ENCODE measurements at places on chromosomes 12 and 14.
A peak's percentile ranks its signal among the peaks of the same experiment; 100 is the strongest.

DNA sequence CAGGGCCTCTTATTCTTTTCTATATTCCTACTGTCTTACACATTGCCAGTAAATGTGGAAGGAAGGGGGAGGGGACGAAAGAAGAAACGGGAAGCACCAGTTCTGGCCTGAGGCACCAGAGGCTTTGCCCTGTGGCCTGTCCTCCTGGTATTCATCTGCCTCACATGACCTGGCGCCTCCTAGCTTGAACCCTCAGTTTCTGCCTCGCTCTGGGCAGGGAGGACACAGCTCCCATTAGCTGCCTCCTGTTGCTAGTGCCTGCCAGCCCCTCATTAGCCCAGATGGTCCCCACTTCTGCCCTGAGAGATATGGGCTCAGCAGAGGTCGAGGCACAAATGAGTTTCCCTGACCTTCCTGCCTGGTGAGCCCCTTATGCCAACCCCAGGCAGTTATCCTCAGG, 3.0 kb upstream of the PLEKHG6 start:
- no peak for DNase-seq

GRCh38 chr14:104558231-104559027, 21.1 kb upstream of the C14orf180 start:
- DNase-seq, result no peak

GRCh38 chr12:79326222-79326621, 364.5 kb downstream of the PAWR start:
- DNase-seq, result no peak

DNA sequence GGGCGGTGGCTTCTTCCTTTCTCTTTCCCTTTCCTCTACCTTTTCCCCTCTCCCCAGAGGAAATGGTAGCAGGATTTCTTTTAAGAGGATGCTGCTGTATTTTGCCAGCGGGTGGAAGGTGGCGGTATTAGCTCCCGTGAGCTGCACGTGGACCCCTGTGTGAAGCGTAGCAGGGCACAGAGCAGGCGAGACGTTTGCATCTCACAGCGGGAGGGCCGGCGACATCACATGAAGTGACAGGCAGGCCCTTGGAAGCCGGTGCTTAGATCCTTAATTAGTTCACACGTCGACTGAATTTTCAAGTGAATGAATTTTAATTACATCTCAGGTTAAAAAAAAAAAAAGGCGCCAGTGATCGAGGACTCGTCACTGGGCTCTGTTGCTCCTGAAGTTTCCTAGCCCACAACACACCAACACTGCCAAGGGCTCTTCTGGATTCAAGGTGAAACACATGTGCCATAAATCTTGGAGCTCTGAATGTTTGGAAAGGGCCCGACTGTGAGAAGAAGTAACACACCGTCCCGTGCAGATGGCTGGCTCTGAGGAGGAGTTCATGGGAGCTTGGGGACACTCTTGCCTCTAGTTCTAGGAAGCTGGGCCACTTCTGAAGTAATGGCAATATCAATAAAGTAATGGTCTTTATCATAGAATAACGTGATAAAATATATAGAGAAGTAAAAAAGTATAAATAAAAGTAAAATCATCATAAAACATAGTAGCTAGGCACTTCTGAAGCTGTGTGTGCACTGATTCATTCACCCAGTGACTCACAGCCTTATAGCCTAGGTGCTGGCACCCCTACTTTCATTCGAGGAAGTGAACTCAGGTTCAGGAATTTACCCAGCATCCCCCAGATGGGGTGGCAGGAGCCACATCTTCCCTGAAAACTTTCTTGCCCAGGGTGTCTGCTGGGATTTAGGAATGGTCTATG, 75.3 kb downstream of the AACS start:
- no peak for DNase-seq

GRCh38 chr12:104756901-104757300, 201.2 kb downstream of the SLC41A2 start:
- DNase-seq, result no peak

- no peak for DNase-seq
Observed at GRCh38 chr14:20460458-20461224, 593 bp downstream of the PIP4P1 start.

DNA sequence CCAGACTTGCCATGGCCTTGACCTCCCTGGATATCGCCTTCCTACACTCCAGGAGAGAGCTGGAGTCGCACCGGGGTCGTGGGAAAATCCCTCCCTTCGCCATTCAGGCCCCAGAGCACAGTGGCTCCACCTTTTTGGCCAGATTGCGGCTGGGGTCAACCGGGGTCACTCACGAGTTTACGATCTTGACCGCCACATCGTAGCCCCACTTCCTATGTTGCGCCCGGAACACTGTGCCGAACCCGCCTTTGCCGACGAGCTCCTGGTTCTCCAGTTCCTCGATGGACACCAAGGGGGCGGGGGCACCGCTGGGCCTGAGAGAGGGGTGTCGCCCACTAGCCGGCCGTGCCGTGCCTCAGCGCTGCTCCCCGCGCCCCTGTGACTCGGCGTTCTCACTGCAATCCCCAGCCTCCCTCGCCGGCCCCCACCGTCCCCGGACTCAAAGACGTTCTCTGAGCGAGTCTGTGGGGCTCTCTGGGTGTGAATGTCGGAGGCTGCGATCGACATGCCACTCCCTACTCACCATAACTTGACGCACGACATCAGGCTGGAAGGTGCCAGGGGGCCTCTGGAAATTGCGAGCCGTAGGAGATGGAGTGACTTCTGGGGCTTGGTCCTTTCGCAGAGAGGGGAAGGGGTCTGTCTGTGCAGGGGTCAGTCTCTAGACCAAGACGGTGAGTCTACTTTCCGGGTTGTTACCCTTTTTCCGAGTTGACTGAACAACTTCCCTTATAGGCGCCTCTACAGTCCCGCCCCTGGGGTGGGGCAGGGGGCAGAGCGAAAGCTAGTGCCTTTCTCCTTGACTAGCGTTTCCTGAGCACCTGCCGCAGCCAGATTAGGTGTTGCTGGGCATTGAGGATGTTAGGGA, at the start of gene RIPK3:
Gene RIPK3 (minus strand): TSS at position 708 of the 868 bp plus-strand sequence. CDS start 165 bp downstream, at position 543.
- peak; percentile 53 for DNase-seq

- DNase-seq, result no peak
Observed at GRCh38 chr14:98633380-98633779, 638.6 kb downstream of the BCL11B start.

- peak; percentile 79 for DNase-seq
Observed at GRCh38 chr12:55930771-55931316, at the start of gene DGKA. Gene DGKA, plus strand, starts transcription at chr12:55931162. Its CDS starts 5,342 bp downstream, at chr12:55936504.

DNA sequence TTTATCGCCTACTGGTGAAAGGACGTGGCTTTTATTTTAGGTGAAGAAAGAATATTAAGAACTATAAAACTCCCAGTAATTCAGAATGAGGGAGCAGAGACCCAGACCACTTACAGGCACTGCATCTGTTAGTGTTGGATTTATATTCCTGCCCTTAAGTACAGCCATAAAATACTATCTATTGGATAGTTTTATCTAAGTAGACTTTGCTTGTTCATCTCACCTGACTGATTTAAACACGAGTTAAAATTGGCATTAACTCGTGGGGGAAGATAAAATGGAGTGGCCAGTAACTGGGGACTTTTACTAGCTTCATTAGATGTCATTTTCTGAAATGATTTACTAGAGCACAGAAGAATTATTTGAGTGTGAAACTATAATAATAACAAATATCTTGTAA, 1377.5 kb upstream of the TMEM132C start:
- DNase-seq, result no peak

- DNase-seq, result no peak
Observed at GRCh38 chr14:102998393-102998792, 59.0 kb downstream of the CDC42BPB start.

DNA sequence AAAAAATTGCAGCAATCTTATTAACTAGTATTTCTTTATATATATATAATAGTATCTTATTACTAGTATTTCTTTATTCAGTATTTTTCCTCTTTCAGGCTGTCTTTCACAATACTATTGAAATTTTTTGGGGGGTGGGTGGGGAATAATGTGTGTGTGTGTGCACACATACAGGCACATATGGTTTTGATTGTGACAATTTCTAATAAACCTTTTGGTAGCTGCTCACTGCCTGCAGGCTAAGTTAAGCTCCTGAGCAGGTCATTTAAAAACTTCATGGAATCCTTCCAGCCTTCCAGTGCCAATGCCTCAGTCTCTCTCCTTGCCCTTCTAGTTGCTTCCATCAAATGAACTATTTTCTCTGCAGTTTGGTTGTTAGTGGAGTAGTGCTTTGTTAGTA, 490.1 kb downstream of the PCNX1 start:
- DNase-seq, result no peak

DNA sequence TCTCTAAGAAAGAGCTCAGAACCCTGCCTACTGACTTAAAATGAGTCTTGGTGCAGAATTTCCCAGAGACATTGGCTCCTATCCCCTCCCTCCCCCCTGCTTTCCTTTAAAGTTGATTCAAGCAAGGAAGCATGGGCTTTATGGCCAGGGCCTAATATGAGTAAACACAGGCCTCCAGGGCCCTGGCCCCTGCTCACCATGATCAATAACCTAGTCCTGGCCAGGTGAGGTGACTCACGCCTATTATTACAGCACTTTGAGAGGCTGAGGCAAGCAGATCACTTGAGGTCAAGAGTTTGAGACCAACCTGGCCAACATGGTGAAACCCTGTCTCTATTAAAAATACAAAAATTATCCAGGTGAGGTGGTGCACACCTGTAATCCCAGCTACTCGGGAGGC, 165.1 kb upstream of the TMCC3 start:
- DNase-seq, result no peak

DNA sequence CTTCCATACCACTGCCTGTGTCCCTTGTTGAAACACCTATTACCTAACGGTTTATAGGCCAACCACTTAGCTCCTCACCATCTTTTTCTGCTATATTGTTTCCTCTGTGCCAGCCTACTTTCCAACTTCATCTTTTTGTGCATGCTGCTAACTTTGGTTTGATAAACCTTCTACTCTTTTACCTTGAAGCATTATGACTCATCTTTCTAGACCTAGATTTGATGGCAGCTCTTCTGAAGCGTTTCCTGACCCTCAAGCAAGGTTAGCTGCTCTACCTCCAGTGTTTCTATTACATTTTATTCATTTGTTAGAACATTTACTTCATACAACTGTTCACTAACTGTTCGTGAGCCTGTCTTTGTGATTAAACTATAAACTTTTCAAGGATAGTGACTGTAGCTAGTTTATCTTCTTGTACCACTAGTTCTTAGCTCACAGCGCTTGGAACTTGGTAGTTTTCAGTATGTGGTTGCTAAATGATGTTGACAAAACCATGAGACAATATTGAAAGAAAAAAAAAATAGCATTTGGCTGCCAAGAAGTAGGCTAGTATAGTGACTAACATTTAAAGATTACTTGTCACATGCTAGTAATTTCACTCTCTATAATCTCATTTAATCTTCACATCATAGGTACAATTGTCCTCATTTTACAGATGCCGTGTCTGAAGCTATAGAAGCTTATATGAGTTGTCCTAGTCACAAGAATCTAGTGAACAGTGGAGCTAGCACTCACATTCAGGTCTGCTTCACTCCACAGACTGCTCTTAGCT, 79.5 kb downstream of the APAF1 start:
- no peak for DNase-seq

DNA sequence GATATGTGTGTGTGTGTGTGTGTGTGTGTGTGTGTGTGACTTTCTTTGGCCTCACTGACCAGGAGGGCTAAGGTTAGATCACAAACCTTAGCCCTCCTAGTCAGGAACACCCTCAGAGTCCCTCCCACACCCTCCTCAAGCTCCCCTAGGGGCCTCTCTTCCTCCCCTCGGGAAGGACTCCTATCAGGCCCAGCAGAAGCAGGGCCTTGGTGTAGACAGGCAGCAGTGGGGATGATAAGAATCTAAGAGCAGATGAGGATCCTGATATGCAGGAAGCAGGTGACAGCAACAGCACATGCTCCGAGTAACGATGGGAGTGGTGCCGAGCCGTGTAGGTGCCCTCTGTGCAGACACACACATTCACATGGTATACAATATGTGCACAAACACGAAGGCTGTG, 20.7 kb downstream of the PLEK2 start:
- DNase-seq, result no peak

GRCh38 chr12:70106347-70106746, 136.9 kb upstream of the CNOT2 start:
- no peak for DNase-seq

GRCh38 chr12:80692114-80692513, 15.3 kb upstream of the MYF6 start:
- no peak for DNase-seq

GRCh38 chr12:24488091-24488596, 460.8 kb downstream of the BCAT1 start:
- DNase-seq, result no peak

DNA sequence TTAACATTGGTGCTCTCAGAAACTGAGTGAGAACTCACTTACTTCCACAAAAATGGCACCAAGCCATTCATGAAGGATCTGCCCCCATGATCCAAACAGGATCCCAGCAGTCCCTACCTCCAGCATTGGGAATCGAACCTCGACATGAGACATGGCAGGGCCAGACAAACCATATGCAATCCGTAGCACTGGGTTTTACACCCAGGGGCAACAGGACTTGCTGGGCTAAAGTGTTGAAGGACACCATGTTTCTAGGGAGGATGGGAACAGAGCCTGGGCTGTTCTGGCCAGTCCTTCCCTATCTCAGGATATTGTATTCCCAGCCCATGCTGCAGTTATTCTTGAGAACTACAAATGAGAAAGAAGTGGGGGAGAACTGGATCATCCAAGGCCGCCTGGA, 36.6 kb downstream of the SERPINA3 start:
- no peak for DNase-seq

- DNase-seq, result no peak
Observed at GRCh38 chr12:46379352-46379751, 6.8 kb upstream of the SLC38A2 start.

Measured in stimulated activated CD4-positive, alpha-beta T cell treated with anti-CD3 and anti-CD28 coated beads, Interleukin-12 subunit alpha, Interleukin-12 subunit beta, amount 100 ng/mL, for 48 hours (primary cell).